ENCODE measurements at places on chromosomes 11 and 22. TPM values are rescaled to one million over a fixed set of nuclear protein-coding genes. Genes with fewer than 3 reads are reported as not detected.

GRCh38 chr11:35852056-35852455, 91.8 kb upstream of the LDLRAD3 start:
- ATAC-seq = no peak

The POU2F3 gene
- total RNA-seq = not detected

GRCh38 chr11:132445859-132446291, 1075.5 kb downstream of the NTM start:
- no peak for ATAC-seq

GRCh38 chr11:82872377-82873150, 27.7 kb downstream of the PRCP start:
- no peak for ATAC-seq

DNA sequence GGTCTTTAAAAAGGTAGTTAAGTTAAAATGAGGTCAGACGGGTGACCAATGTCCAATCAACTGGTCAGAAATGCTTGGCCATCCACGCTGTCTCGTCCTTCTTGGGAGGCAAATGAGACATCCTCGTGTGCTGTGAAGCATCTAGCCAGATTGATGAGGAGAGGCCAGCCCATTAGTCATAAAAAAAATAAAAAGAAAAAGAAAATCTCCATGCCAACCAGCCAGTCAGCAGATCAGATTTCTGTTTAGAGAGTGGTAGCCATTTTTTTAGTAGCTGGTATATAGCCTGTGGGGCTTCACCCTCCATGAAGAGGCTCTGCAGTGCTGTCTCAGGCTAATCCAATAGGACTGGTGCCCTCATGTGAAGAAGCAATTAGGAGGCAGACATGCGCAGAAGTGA, 343.1 kb upstream of the SYN3 start:
- ATAC-seq = no peak

DNA sequence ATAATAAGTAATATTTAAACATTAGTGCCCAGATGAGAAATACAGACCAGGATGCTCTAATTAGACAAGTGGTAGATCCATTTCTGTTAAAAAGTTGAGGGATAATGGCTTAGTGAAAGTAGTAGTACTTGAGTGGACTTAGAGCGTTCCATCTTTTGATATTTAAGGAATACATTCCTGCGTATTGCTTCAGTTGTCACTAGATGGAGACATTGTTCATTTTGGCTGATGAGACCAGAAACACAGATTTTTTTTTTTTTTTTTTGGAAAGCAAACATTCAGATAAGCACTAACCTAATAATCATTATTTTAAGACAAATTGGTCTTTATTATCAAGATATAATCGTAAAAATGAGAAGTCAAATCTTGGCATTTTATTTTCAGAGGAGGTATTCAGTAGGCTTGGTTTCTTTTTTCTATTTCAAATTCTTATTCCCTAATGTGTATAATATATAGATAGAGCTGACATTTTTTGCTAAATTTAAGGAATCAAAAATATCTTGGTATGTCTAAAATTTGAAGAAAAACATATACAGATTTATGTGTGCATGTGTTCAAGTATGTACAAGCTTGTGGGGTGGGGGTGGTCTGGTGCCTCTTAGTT, 92.9 kb downstream of the DYNC2H1 start:
- ATAC-seq = no peak

DNA sequence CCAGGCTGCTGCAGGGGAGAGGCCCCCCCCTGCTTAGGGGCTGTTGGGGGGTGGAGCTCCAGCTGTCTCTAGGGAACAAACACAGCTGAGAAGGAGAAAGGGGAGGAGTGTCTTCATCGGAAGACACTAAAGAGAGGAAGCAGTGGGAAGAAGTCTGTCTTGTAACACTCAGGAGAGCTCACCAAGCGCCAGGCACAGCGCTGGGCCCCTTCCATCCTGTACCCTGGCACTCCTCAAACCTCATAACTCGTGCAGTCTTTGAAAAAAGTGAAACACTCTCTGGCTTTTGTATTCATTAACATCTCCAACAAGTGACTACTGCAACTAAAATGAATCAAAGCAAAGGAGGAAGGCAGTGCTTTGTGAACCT, 67.4 kb upstream of the PRDM11 start:
- peak; percentile 30 for ATAC-seq

The TTC28 gene
- total RNA-seq = 32.4 TPM

The SMIM38 gene
- total RNA-seq = 1.2 TPM

The SCGB2A2 gene
- total RNA-seq = not detected

DNA sequence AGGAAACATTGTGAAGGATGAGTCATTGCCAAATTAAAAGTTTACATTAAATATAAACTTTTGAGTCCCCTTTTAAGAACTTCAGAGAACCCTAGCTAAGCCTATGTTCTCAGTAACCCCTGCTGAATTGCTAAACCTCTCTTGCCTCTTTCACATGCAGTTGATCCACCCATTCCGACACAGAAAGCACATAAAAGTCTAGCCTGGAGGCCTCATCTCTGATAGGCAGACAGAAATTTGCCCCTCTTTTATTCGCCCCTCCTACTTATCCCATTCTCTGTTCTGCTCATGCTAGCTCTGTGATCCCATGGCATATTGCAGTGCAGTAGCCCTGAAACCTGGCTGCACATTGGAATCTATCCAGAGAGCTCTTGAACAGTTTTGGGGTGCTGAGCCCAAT, 58.2 kb upstream of the PDE3B start:
- no peak for ATAC-seq

DNA sequence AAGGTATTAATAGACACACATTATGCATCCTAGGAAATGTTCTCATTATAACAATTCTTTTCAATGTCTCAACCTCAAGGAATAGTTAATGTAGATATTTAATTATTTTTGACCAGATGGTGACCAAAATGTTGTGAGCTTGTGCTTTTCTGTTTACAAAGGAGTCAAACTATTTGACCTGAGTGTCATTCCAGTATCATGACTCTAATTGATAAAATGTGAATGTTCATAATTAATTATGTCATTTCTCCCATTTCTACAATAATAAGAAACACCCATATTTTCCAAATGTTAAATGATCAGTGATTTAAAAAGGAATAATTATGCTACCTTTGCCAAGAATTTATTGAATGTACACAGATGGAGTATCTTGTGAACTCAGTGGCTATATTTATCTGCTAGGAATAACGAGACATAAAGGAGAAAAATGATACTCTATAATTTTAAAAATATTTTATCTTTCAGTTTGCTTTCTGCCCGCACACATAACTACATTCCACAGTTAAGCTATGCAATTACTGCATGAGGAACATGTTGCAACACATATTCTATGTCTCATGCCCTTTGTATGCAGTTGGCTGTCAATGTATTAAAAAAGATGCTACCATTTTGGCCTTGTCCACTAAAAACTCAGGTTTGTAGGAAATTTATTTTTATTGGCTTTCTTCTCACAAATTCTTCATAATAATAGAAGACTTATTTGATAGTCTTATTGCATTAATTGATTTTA, 376.7 kb upstream of the CCDC179 start:
- no peak for ATAC-seq

DNA sequence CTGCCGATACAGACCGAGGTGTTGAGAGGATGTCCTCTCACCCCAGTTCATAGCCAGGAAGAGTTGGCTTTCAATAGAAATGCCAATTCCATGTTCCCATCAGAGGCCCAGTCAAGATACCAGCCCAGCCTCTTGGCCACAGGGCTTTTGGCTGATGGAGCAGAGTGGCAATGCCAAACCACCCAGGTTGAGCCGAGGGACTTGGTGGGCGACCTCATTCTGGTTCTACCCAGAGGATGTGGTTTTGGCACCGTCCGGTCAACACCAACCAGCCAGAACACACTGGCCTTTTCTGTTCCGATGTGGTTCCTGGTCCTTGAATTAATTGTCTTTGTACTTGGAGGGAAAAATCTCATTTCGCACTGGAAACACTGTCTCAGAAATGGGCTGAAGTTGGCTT, 60.5 kb downstream of the COMMD9 start:
- no peak for ATAC-seq

The LRRN4CL gene
- total RNA-seq = 8.7 TPM

The SCUBE2 gene
- 25.4 TPM for total RNA-seq

The MPPED2 gene
- 4.1 TPM for total RNA-seq

- ATAC-seq = peak; percentile 85
Observed at GRCh38 chr22:22408731-22409696, 99.5 kb downstream of the ZNF280B start.

DNA sequence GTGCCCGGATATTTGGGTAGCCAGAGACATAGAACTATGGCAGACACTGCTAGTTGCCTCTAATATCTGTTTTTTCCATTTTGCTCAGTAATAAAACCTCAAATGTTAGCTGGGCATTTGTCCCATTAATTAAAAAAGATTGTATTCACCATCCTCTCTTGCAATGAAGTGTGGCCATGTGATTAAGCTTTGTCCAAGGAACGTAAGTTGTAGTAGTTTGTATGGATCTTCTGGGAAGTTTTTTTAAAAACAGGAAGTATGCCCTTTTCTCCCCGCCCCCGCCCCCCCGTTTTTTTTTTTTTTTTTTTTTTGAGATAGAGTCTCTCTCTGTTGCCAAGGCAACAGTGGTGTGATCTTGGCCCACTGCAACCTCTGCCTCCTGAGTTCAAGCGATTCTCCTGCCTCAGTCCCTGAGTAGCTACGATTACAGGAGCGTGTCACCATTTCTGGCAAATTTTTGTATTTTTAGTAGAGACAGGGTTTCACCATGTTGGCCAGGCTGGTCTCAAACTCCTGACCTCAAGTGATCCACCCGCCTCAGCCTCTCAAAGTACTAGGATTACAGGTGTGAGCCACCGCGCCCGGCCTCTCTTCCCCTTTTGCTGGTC, 1.7 kb upstream of the TMEM135 start:
- no peak for ATAC-seq

DNA sequence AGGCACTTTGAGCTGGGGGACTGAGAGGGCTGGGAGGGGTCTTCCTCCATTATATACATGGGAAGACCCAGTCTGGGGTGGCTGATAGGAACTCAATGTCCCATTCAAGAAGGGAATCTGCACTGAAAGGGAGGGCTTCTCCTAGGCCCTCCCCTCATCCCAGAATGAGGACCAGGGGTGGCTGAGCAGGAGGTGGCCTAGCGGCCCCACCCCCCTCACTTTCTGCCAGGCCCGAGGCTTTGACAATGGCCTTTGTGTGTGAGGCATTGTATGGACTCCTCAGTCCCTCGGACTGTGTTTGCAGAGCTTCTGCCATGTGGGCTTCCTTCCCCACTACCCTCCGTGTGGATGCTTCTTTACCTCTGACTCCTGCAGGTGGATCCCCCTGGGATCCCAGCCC, 65.7 kb downstream of the NECTIN1 start:
- peak; percentile 21 for ATAC-seq

The CCDC83 gene
- not detected for total RNA-seq

DNA sequence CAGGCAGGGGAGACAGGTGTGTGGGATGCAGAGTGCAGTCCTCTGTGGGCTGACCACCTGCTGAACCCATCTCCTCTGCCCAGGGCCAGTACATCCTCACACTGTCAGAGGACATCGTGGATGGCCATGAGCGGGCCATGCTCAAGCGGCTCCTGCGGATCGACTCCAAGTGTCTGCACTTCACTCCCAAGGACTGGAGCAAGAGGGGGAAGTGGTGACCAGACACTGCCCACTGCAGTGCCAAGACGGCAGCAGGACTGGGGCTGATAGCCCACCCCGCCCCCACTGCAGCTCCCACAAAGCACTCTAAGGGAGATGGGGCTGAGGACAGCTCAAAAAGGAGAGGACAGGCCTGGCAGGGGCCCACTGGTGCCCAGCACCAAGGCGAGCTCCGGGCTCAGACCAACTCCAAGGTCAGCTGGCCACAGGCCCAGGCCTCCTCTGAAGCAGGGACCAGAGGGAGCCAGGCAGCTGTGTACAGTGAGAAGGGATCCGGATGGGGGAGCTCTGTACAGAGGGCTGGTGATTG, 1.6 kb downstream of the RNASEH2C start:
- no peak for ATAC-seq

The RIN1 gene
- total RNA-seq = 24.5 TPM

The CABP4 gene
- 0.21 TPM for total RNA-seq

- no peak for ATAC-seq
Observed at GRCh38 chr22:50695421-50696250, 23.0 kb downstream of the SHANK3 start.

The MS4A1 gene
- 0.19 TPM for total RNA-seq

DNA sequence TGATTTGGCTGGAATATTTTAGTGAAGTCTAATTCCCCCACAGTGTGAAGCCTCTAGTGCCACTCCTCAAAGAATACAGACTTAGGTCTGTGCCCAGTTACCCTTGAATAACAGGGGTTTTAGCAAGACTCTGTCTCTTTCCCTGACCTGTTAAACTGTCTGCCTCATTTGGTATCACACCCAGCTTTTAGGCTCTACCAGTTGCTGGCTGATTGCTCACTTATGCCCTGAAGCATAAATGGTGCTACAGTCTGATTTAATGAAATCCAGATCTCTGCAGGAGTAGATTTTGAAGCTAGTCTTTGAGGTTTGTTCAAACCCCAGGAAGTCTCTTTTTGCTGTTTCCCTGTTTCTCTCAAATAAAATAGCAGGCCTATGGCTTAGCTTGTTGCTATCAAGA, 45.2 kb upstream of the LIPT2 start:
- no peak for ATAC-seq

DNA sequence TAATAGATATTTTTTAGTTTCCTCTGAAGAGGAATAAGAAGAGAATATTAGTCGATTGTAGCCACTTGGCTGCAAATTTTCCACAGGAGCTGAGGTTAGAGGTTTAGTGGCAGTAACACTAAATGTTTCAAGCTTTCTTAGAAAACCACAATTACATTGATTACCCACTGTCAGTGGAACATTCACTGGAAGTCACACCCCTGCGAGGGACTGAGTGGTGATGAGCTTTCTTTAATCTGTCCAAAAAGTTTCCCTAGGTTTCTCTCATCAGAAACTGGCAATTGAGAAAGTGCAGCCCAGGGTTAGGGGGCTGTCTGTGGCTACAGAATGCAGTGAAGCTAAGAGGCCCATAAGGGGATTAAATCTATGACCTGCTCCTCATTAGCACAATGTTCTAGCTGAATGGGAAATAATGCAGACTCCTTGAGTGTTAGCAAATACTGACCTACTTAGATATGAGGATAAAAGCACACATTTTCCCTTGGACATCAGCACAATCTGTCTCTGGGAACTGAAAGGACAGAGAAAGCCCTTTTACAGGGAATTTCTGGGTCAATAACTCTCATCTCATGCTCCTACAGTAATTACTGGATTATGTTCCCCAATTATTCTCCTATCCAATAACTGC, 189.5 kb downstream of the FAM76B start:
- no peak for ATAC-seq

DNA sequence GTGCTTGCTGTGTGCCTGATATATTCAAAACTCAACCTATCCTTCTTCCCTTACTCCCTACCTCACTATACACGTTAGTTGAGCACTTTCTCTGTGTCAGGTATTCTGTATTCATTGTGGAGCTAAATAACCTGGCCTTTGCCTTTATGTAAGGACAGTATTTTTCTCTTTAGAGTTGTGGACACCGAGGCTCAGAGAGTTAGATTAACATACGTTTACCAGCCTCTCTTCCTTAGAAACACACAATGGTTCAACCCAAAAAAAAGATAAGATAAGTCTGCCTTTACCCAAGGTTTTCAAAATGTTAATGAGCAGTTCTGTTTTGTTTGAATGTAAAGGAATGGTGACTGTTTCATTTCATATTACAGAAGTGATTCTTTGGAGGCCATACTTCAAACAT, 45.0 kb downstream of the CBL start:
- no peak for ATAC-seq
